ENCODE measurements at places on chromosomes 13 and 19.
A peak's percentile ranks its signal among the peaks of the same experiment; 100 is the strongest.

- peak; percentile 43 for DNase-seq
These were observed 1.2 kb downstream of the LRCH1 start for GRCh38 chr13:46553886-46554858.

GRCh38 chr19:1577090-1577928 lies 9.2 kb upstream of the MEX3D start:
- DNase-seq = no peak

- no peak for DNase-seq
These were observed 3.1 kb upstream of the NLRP13 start for GRCh38 chr19:55935206-55935605.

DNA sequence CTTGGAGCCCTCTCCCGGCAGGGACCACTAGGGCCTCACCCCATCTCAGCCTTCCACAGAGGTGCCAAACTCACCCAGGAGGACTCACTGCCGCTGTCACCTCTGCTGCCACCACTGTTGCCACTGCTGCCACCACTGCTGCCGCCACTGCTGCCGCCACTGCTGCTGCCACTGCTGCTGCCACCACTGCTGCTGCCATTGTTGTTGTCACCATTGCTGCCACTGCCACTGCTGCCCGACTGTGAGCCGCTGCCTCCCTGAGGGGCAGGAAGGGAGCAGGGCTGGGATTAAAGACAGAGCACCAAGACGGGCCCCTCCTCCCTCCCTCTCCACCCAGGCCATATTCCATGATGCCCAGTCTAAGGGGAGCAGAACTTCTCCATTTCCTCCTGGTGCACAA lies 2.1 kb downstream of the DMKN start:
- DNase-seq = no peak

DNA sequence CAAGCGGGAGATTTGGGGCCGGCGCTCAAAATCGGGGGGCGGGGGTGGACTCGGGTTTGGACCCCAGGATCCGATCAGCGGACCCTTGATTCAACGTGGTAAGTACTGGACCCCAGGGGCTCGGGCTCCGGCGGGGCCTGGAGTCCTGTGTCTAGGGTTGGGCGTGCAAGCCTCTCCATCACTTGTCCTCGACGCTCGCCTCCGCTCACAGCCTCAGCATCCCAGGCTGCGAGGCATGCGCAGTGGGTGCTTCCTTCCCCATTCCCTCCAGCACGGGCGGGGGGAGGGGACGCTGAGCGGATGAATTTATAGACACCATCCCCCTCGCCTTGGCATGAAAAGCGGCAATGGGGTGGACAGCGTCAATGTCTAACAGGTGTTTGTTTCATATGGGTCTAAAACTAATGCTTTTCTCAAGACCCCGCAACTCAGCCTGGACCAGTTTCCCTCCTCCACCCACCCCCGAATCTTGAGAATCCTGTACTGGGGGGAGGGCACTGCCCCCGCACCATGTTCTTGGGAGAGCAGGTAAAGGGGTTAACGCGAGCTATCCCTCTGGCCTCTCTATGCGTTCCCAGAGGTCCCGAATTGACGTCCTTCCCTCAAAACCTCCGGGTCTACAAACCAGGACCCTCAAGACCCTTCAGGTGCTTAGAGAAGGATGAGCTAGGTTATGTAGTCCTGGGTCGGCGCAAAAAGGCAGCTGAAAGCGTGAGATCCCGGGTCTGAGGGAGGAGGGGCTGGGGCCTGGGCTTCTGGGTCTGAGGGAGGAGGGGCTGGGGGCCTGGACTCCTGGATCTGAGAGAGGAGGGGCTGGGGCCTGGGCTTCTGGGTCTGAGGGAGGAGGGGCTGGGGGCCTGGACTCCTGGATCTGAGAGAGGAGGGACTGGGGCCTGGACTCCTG lies 579 bp downstream of the CPT1C start:
- DNase-seq = no peak

- DNase-seq = no peak
These were observed 22.8 kb downstream of the ERICH6B start for GRCh38 chr13:45592758-45593157.

GRCh38 chr13:98900442-98900841 lies 77.4 kb downstream of the DOCK9 start:
- DNase-seq = no peak

DNA sequence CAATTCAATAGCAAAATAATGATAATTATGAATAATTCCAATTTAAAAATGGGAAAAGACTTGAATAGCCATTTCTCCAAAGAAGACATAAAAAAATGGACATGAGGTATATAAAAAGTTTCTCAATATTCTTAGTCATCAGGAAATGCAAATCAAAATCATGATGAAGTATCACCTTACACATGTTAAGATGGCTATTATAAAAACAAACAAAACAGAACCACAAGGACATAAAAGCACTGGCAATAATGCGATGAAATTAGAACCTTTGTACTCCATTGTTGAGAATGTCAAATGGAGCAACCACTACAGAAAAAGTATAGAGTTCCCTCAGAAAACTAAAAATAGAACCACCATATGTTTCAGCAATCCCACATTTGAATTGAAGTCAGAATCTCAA lies 1186.1 kb downstream of the SLITRK5 start:
- DNase-seq = no peak

DNA sequence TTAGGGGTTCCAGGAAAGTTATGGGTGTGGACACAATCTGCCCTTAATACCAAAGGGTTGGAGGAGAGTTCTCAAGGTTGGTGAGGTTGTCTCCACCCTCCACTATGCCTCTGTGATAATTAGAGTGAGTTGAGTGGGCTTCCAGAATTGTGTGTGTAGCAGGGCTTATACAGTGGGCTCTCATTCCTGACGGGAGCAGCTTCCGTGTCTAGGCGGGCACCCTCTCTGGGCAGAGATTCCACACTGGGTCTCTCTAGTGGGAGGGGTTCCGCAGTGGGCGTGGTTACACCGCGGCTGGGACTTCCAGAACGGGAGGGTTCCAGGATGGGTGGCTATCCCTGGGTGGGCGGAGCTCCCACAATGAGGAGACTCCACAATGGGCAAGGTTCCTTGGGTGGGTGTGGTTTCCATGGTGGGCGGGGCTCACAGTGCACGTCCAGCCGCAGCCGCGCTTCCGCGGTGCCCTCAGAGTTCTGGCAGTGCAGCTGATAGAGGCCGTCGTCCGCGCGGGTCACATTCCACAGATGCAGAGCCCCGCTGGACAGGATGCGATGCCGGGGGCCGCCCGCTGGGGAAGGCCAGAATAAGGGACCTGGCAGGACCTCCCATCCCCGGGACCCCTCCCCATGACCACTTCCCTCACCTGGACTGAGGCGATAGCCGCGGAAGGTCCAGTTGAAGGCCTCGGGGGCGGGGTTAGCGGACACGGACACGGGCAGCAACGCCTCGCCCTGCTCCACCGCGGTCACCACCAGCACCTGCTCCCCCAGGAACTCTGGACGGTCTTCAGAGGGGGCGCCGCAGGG lies 8.4 kb downstream of the NPHS1 start:
- no peak for DNase-seq
